ENCODE measurements at places on chromosomes 1 and 21.

- DNase-seq = no peak
These were observed 32.6 kb downstream of the OR2G3 start for GRCh38 chr1:247638011-247638410.

DNA sequence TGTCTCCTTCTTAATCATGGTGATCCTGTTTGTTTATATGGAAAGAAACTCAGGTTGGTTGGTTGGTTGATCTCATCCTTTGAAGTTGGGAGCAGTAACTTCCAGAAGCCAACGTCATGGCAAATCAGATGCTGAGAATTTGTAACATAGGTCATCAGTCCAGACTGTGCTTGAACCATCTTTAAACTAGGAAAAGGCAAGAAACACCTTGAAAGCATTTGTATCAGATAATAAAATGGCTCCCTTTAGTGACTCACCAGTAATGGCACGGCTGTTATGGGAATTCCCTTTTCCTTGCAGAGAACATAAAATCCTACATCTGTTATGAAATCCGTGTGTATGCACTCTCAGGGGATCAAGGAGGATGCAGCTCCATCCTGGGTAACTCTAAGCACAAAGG is 58.1 kb downstream of the SERBP1 start:
- DNase-seq = no peak

DNA sequence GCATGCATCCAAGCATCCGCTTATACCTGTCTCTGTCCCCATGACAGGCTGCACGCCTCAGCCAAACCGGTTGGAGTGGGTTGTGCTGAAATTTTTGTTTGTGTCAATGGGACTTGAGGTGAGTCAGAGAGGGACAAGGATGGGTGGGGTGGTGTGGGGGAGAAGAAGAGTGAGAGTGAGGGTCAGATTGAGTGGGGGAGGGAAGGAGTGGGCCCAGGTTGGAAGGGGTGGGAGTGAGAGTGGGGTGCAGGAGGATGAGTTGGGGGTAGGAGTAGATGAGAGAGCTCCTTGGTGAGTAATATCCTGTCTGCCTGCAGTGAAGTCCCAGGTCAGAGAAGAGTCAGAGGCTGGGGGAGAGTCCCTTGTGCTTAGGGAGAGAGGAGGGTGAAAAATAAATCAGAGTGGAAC is 3.3 kb upstream of the NECTIN4 start:
- DNase-seq = peak; percentile 9

DNA sequence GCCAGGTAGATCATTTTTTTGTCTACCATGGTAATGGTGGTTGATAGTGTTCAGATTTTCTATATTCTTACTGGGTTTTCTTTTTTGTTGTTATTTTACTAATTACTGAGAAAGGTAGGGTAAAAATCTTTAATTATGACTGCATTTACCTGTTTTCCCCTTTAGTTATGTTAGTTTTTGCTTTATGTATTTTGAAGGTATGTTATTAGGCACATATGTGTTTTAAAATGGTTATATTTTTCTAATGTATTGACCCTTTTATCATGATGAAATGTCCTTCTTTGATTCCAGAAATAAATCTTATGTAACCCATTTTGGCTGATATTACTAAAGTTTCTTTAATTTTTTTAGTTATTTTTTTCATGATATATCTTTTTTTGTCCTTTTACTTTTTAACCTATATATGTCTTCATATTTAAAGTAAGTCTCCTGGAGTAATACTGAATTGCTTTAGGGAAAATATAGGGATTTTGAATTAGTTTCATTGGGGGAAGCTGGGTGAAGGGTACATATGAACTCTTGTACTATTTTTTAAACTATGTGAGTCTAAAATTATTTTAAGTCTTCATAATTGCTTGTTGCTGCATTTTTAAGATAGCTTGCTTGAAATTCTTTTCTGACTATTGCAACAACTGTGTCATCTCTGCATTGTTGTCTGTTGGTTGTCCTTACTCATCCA is 22.4 kb downstream of the SLC35A3 start:
- DNase-seq = no peak

- no peak for DNase-seq
These were observed 62.2 kb downstream of the ZFYVE9 start for GRCh38 chr1:52203935-52204625.

DNA sequence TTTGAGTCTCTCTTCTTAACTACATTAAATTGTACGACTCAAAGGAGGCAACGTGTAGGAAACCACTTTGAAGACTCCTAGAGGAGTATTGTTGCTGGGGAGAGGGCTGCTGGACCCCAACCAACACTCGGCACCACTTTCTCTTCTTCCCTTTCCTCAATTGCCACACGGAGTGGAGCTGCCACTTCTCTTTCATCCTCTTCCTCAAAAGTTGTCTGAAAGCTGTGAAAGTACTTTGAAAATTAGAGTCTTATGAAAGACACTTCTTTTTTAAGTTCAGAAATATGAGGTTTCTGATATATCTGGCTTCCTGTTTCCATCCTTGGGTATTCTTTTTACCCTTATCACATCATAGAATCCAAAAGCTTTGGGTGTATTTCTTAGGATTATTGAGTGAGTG is 59.5 kb downstream of the MRPS6 start:
- DNase-seq = no peak

DNA sequence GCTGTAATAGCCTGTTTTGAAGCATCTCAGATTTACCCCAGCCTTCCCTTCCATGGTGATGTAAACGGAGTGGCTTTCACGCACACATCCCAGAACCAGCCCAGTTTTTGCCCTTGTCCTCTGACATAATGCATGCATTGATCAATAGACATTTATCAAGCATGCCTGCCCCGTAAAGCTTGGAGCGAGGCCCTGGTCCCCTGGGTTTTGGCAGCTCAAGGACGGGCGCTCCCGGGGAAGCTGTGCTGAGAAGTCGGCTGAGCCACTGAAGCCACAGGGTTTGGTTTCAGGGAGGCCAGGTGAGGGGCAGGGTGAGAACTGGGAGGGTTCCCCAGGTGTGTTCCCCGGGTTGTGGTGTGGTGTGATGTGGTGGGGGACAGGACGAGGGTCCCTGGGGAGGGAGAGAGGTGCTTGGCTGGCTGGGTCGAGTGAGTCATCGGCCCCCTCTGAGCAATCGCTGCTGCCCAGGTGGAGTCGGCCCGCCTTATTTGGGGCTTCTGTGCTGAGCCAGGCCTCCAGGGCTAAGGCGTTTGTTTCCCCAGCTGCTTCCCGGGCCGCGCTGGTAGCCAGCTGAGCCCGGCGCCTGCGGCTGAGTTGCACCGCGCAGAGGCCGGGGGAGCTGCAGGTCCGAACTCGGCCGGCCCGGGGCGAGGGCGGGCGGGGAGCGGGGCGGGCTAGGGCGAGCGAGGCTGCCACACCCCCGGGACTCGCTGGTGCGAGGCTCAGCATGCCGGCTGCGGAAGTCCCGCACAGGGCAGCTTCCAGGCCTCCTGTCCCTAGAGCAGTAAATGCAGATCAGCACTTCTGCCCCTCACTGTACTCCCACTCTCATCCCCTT is 23.6 kb downstream of the ATP2B4 start:
- peak; percentile 78 for DNase-seq

DNA sequence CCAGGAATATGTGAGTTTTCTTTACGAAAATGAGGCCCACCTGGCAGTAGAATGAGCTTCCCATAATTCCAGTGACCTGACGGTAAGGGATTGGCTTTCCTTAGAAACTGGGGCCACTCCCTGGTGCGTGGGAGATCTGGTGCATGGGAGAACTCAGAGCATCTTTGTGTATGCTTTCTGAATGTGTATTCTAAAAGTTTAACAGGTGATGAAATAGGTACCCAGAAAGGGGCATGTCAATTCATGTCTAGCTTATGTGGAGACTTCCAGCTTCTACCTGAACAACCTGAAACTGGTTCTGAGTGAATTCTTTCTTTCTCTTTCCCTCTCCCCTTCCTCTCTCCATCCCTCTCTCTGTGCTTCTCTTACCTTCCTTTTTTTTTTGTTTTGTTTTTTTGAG is 15.2 kb upstream of the FCRLA start:
- no peak for DNase-seq

GRCh38 chr1:211975152-211975941 is 60.0 kb downstream of the INTS7 start:
- DNase-seq = no peak
